ENCODE measurements at places on chromosomes 13 and 19.

DNA sequence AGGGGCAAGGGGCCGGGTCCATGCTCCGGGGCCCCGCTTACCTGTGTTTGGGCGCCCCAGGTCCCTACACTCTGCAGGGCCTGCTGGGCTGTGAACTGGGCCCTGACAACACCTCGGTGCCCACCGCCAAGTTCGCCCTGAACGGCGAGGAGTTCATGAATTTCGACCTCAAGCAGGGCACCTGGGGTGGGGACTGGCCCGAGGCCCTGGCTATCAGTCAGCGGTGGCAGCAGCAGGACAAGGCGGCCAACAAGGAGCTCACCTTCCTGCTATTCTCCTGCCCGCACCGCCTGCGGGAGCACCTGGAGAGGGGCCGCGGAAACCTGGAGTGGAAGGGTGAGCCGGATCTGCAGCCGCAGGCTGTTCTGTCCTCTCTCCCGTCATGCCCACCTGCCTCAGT is 1.7 kb downstream of the FCGRT start:
- DNase-seq = no peak

DNA sequence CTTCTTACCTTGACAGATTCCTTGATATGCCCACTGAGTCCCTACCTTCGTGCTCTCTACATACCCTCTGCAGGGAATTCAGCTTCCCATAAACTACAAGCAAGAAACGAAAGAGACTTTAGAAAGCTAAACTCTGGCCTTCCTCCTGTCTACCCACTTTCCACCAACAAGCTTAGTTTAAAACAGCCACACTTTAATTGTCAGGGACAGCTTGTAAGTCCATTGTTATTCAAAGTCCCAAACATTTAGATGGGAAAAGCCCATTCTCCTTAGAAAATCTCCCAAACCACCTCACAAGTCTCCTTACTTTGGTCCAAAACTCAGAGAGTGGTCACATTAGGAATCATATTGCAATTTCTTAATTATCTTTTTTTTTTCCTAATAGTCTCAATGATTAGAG is 2695.8 kb downstream of the PCDH9 start:
- DNase-seq = no peak

DNA sequence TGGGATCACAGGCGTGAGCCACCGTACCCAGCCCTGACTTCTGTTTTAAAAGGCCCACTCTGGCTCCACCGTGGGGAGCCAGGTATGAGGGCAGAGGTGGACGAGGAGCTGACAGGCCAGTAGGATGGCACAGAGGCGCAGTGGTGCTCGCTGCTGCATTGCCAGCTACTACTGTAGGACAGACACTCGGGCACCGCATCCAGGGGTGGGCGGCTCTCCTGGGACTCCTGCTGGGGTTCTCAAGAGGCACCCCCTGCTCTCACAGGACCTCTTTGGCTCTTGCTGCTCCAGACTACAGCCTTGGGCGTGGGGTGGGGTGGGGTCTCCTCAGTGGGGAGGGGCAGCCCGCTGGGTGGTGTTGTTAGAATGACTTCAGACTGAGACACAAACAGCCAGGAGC is 53.4 kb downstream of the LATS2 start:
- DNase-seq = no peak

DNA sequence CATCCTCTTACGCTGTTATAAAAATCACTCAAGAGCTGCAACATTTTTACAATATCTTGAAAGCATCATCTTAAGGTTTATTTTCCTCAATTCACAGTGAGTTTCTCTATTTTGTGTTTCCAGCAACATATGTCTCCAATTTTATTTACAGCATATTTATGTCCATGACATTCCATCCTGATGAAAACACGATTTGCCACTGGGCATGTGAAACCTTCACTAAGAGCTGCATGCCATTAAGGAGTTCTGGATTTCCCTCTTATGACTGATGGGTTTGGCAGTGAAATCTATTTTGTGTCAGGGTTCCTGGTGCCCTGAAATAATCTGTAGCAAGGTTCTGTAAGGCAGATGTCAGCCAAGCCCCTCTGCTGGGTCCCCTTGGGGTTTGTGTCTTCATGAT is 527.6 kb upstream of the KLF12 start:
- no peak for DNase-seq

DNA sequence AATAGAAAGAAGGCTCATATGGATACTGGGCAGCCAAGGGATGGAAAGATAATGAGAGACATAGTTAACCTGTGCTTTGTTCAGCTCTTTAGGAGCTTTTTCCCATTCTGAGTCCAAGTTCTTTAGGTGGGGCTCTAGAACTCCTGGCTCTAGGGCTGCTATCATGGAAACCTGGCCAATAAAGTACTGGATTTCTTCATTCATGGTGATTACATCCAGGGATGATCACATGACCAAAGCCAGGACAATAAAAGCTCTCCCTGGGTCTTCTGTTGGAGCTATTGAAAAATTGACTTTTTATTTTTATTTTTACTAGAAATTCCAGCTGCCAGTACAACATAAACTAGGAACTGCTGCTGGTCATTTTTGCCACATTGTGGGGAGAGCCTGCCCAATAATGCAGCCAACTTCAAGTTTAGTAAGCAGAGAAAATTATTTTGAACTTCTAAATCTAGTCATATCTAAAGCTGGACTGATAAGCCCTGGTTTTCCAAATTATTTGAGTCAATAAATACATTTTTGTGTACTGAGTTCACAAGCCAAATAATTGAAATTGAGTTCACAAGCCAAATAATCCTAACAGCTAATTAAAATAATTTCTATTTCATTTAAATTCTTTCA is 224.9 kb upstream of the STARD13 start:
- DNase-seq = no peak

DNA sequence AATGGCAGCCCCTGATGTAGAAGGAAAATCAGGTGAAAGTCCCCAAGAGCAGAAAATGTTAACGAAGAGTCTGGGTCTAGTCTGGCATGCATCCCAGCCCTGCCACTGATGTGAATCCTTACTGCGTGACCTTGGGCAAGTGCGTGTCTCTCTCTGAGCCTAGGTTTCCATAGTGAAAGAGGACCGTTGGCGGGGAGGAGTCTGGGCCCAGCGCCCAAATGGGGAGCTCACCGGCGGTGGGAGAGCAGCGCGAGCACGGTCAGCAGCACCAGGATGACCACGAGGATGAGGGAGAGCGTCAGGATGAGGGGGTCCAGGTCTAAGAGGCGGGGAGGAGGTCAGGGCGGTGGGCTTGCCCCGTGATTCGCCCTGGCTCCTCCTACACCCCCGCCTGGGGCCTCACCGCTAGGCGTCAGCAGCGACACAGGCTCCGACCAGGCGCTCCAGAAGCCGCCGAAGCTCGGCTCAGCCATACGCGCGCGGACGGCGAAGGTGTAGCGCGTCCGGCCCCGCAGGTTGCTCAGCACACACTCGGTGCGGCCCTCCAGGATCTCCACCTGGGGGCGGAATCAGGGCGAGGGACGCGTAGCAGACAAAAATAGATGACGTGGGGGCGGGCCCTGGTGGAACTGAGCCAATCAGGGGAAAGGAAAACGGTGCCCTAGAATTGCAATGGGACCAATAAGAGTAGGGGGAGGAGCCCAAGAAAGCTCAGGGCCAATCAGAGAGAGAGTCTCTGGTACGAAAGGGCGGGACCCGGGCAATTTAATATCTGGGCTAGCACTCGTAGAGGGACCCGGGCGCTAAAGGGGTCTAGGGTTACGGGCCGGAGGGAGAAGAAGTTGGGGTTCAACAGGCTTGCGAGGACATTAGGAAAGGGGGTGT is 3.2 kb downstream of the EPOR start:
- DNase-seq = peak; percentile 97

- DNase-seq = no peak
These were observed 672 bp downstream of the HPN start for GRCh38 chr19:35042056-35042730.

- no peak for DNase-seq
These were observed 50.6 kb downstream of the XPO4 start for GRCh38 chr13:20851844-20852402.

GRCh38 chr19:12985049-12985776 is 10.1 kb upstream of the NFIX start:
- peak; percentile 93 for DNase-seq

DNA sequence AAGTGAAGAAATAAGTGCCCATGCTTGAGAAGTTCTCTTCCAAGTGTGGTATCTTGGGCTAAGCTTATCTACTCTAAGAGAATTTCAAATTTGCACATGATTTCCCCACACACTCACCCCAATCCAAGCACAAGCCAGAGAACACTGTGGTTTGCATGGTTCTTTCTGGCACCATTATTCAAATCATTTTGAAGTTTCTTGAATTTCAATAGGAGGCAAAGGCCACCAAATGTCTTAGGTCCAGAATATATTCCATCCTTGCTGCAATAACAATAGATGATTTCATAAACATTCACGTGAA is 359.7 kb downstream of the IRS2 start:
- DNase-seq = no peak

DNA sequence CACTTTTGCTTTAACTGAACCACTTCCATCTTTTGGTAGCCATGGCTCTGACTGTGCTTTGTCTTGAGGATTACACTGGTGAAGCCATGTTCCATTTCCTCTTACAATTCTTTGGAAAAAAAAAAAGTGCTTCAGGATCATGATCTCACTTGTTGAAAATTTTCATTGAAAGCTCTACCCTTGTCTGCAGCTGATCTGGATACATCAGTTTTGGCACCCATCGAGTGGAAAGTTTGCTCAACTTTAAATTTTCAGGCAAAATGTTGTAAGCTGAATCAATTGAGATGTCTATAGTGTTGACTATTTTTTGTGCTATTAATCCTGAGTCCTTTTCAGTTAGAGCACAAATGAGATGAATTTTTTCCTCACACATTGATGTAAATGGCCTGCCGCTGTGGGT is 48.3 kb upstream of the RFXAP start:
- no peak for DNase-seq

GRCh38 chr13:113853518-113854237 is 10.2 kb downstream of the GAS6 start:
- DNase-seq = no peak

All from suprapubic skin (tissue), 4 donors.